Aorta (tissue), 5 donors: ENCODE measurements at places on chromosomes 1 and 21. TPM values are rescaled to one million over a fixed set of nuclear protein-coding genes. Genes with fewer than 3 reads are reported as not detected.

The S100A16 gene
- total RNA-seq, result 83.4 TPM

GRCh38 chr1:109654519-109654918 lies 1.4 kb upstream of the GSTM4 start:
- H3K4me3 ChIP-seq, result no peak overlapping the region
- H3K36me3 ChIP-seq, result no peaks in the 10 kb centered on the region
- H3K27ac ChIP-seq, result no peak overlapping the region
- H3K27me3 ChIP-seq, result no peaks in the 10 kb centered on the region
- no peak for DNase-seq

DNA sequence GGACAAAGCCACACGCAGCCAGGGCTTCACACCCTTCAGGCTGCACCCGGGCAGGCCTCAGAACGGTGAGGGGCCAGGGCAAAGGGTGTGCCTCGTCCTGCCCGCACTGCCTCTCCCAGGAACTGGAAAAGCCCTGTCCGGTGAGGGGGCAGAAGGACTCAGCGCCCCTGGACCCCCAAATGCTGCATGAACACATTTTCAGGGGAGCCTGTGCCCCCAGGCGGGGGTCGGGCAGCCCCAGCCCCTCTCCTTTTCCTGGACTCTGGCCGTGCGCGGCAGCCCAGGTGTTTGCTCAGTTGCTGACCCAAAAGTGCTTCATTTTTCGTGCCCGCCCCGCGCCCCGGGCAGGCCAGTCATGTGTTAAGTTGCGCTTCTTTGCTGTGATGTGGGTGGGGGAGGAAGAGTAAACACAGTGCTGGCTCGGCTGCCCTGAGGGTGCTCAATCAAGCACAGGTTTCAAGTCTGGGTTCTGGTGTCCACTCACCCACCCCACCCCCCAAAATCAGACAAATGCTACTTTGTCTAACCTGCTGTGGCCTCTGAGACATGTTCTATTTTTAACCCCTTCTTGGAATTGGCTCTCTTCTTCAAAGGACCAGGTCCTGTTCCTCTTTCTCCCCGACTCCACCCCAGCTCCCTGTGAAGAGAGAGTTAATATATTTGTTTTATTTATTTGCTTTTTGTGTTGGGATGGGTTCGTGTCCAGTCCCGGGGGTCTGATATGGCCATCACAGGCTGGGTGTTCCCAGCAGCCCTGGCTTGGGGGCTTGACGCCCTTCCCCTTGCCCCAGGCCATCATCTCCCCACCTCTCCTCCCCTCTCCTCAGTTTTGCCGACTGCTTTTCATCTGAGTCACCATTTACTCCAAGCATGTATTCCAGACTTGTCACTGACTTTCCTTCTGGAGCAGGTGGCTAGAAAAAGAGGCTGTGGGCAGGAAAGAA lies 8.1 kb downstream of the PSRC1 start:
- no peaks in the 10 kb centered on the region for H3K27me3 ChIP-seq
- DNase-seq, result no peak
- H3K36me3 ChIP-seq, result no peaks in the 10 kb centered on the region
- H3K4me1 ChIP-seq, result no peaks in the 10 kb centered on the region

DNA sequence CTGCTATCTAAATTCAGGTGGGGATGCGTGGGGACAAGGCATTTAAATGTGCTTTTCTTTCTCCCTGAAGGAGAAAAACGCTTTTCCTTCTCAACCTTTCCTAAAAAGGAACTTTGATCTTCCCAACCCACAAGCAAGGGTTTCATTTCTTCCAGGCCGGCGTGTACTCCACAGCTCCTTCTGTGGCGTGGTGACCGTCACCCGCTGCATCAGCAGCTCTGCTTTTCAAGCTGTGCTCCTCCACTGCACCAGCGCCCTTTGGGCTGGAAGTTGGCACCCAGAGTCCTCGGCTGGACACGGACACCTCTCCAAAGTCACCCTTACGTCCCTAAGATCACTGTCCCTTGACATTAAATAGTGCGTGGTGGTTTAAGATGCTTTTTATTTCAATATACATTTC lies 54.3 kb downstream of the PEX14 start:
- peaks cover 2% of the 10 kb centered on the region for H3K4me1 ChIP-seq
- no peaks in the 10 kb centered on the region for H3K36me3 ChIP-seq
- no peaks in the 10 kb centered on the region for H3K27me3 ChIP-seq
- H3K27ac ChIP-seq, result peak overlapping the region; percentile 20
- DNase-seq, result no peak

- no peaks in the 10 kb centered on the region for H3K27me3 ChIP-seq
- no peak overlapping the region for H3K4me3 ChIP-seq
- DNase-seq, result no peak
- H3K27ac ChIP-seq, result no peak overlapping the region
- no peaks in the 10 kb centered on the region for H3K4me1 ChIP-seq
These were observed 73.8 kb downstream of the MTR start for GRCh38 chr1:236868625-236869467.

DNA sequence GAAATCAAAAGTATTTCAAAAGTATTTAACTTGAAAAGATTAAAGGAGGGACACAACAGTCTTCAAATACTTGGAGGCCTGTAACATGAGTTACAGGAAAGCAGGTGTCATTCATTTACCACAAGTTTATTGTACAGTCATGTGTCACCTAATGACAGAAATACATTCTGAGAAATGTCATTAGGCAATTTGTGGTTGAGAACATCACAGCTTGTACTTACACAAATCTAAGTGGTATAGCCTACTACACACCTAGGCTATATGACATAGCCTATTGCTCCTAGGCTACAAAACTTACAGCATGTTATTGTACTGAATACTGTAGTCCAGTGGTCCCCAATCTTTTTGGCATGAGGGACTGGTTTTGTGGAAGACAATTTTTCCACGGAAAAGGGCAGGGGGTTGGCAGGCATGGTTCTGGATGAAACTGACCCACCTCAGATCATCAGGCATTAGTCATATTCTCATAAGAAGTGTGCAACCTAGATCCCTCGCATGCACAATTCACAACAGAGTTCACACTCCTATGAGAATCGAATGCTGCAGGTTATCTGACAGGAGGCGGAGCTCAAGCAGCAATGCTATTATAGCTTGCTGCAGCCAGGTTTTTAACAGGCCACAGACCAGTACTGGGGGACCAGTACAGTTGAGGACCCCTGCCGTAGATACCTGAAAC lies 25.0 kb upstream of the PHTF1 start:
- H3K27ac ChIP-seq, result no peak overlapping the region
- no peak overlapping the region for H3K4me3 ChIP-seq
- H3K4me1 ChIP-seq, result peaks cover 2% of the 10 kb centered on the region
- no peaks in the 10 kb centered on the region for H3K27me3 ChIP-seq
- DNase-seq, result no peak

GRCh38 chr1:99855914-99856450 lies 5.8 kb downstream of the AGL start:
- no peaks in the 10 kb centered on the region for H3K4me1 ChIP-seq
- H3K4me3 ChIP-seq, result no peak overlapping the region
- no peaks in the 10 kb centered on the region for H3K36me3 ChIP-seq
- DNase-seq, result no peak
- no peak overlapping the region for H3K27ac ChIP-seq

DNA sequence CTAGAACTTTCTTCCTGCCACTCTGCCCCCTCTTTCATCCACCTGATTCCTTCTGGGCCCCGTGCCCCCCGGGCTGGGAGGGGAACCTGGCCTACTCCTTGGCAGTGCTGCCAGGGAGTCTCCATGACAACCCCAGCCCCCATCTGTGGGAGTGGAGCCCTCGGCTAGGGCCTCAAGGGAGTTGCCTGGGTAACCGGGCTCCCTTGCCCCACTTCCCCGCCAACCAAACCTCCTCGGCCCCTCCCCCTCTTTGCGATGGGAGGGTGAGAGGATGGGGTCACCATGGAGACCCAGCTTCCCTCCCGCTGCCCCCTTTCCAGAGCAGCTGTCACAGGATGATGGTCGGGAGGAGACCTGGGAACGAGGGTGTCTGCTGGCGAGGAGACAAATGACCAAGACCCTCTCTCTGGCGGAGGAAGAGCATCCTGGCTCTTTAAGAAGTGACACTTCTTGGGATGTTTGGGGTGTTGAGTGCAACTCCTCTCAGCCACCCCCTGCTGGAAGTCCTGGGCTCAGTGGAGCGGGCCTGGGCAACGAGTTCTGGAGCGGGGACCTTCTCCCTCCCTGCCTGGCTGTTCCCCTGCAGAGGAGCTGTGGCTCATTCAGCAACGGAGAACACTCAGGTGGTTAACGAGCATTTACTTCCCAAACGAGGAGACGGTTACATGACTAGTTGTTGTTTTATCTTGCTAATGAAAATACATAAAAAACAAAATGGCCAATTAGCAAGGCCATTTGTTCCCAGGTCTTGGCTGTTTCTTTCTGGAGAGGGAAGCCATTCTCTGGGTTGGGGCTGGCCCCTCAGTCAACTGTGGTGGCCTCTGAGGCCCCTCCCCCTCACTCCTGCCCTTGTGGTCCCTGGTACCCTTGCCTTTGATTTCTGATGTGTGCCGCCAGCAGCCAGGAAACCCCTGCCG lies 82.8 kb downstream of the UBIAD1 start:
- no peak for DNase-seq
- no peak overlapping the region for H3K27ac ChIP-seq
- H3K27me3 ChIP-seq, result no peaks in the 10 kb centered on the region

The SLC25A33 gene
- 3.0 TPM for total RNA-seq

DNA sequence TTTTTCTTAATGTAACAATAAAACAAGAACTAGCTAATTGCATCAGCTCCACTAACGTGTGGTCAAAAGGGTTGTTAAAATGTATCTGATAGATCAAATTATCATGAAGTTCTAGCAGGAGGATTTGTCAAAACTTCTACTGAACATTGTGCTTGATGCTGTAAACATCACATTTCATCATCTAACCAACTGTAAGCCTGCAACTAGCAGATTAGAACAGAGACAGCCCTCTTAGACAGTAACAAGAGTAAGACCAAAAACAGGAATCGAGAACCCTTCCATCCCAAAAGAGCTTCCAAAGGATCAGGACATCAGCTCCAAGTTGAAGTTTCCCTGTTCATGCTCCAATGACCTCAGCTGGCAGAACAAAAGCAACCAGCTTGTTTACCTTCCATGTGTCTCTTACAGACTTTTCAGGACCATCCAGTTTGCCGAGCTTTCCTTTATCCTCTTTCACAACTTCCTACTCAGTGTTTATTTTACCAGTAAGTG lies 44.6 kb downstream of the NIBAN1 start:
- no peaks in the 10 kb centered on the region for H3K36me3 ChIP-seq
- peak overlapping the region; percentile 32 for H3K27ac ChIP-seq
- H3K27me3 ChIP-seq, result no peaks in the 10 kb centered on the region
- no peak overlapping the region for H3K4me3 ChIP-seq
- H3K4me1 ChIP-seq, result no peaks in the 10 kb centered on the region

The MMEL1 gene
- total RNA-seq, result 2.4 TPM

GRCh38 chr1:88566615-88567387 lies 117.3 kb upstream of the PKN2 start:
- H3K27ac ChIP-seq, result no peak overlapping the region
- no peaks in the 10 kb centered on the region for H3K4me1 ChIP-seq
- no peak overlapping the region for H3K4me3 ChIP-seq
- no peaks in the 10 kb centered on the region for H3K27me3 ChIP-seq

DNA sequence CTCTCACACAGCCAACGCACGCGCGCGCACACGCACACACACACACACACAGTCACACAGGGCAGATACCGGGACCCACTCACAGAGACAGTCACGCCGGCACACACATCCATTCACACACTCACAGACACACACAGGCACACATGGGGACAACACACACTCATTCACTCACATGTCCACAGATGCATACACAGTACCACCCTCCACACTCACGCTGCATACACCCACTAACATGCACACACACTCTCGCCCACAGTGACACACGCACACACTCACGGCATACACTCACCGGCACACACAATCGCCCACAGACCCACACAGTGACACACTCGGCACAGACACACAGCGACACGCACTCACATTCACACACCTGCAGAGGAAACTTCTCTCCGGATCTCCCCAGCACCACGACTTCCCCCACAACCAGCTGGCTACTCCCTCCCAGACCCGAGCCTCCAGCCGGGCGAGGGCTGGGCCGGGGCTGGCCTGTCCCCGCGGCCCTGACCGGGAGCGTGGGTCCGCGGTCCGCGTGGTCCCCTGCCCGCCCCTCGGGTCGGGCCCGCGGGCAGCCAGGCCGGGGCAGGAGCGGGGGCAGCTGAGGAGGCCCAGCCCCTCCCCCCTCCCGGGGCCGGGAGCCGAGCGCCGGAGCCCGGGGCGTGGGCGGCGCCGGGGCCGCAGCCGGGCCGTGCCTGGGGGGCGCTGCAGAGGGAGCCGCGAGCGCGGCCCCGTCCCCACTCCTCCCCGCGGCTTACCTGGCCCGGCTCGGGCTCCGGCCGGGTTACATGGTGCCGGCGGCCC lies 552 bp downstream of the DLGAP3 start:
- no peaks in the 10 kb centered on the region for H3K4me1 ChIP-seq
- no peak for DNase-seq
- H3K27ac ChIP-seq, result no peak overlapping the region
- H3K36me3 ChIP-seq, result no peaks in the 10 kb centered on the region
- no peaks in the 10 kb centered on the region for H3K27me3 ChIP-seq

GRCh38 chr1:62962901-62963776 lies 179.2 kb downstream of the ATG4C start:
- H3K36me3 ChIP-seq, result no peaks in the 10 kb centered on the region
- H3K4me3 ChIP-seq, result no peak overlapping the region
- DNase-seq, result no peak
- H3K27ac ChIP-seq, result no peak overlapping the region
- no peaks in the 10 kb centered on the region for H3K4me1 ChIP-seq

The APOBEC4 gene
- not detected for total RNA-seq

- no peak for DNase-seq
- H3K27me3 ChIP-seq, result no peaks in the 10 kb centered on the region
- no peaks in the 10 kb centered on the region for H3K36me3 ChIP-seq
- H3K27ac ChIP-seq, result no peak overlapping the region
- H3K4me3 ChIP-seq, result no peak overlapping the region
- peaks cover 4% of the 10 kb centered on the region for H3K4me1 ChIP-seq
These were observed 259.9 kb downstream of the FAF1 start for GRCh38 chr1:50700214-50700613.

The AUNIP gene
- total RNA-seq, result not detected

DNA sequence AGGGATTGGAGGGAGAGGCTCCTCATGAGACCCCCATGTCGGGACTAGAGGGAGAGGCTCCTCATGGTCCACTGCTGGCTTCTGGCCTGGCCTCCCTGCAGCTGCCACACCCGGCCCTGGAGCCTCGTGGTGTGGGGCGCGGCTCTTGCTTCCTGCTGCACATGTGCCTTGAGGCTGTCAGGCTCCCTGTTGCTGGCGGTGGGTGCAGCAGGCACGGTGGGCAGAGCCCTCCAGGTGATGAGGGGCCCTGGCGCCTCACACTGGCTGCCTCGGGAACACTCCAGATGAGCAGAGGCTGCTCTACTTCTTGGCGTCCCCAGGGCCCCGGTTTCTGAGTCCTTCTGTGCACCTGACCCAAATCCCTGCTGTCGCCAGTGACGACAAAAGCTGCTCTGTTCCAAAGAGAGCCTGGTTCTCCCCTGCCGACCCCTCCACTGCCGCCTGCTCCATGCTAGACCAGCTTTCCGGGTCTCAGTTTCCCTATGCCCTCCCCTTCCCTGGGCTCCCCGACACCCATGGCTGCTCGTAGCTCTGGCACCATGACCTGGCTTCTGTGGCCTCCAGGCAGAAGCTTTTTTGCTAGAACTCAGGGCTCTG lies 9.7 kb upstream of the ATAD3B start:
- no peaks in the 10 kb centered on the region for H3K36me3 ChIP-seq
- DNase-seq, result no peak
- H3K27ac ChIP-seq, result no peak overlapping the region
- no peaks in the 10 kb centered on the region for H3K4me1 ChIP-seq
- no peak overlapping the region for H3K4me3 ChIP-seq

The NHLH2 gene
- not detected for total RNA-seq

The TMED5 gene
- total RNA-seq, result 49.7 TPM

The C1orf21 gene
- total RNA-seq, result 44.0 TPM

- no peak overlapping the region for H3K4me3 ChIP-seq
- H3K36me3 ChIP-seq, result no peaks in the 10 kb centered on the region
- no peaks in the 10 kb centered on the region for H3K4me1 ChIP-seq
- no peaks in the 10 kb centered on the region for H3K27me3 ChIP-seq
These were observed 17.1 kb upstream of the PROK1 start for GRCh38 chr1:110433803-110434202.
